ENCODE measurements at places on chromosomes 1 and 21. TPM values are rescaled to one million over a fixed set of nuclear protein-coding genes. Genes with fewer than 3 reads are reported as not detected.

DNA sequence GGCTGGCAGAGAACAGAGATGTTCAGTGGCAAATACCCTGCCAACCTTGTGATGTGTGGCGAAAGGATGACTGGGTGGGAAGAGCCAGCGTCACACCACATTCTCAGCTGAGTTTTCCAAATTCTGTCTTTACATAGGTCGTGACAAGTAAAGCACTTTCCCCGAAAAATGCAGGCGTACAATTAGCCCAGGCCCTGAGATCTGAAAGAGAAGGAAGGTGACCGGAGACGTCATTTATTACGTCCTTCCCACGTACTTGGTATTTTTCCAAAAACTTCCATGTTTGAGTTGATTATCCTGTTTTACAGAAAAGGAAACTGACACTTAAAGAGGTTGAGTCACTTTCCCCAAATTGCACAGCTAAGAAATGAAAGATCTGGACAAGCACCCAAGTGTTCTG is 413.3 kb downstream of the PRDM2 start:
- no peak for DNase-seq

- no peak for DNase-seq
Observed at GRCh38 chr1:47918257-47918867, 78.8 kb downstream of the TRABD2B start.

GRCh38 chr1:85342207-85342606 is 65.8 kb upstream of the BCL10 start:
- no peak for DNase-seq

DNA sequence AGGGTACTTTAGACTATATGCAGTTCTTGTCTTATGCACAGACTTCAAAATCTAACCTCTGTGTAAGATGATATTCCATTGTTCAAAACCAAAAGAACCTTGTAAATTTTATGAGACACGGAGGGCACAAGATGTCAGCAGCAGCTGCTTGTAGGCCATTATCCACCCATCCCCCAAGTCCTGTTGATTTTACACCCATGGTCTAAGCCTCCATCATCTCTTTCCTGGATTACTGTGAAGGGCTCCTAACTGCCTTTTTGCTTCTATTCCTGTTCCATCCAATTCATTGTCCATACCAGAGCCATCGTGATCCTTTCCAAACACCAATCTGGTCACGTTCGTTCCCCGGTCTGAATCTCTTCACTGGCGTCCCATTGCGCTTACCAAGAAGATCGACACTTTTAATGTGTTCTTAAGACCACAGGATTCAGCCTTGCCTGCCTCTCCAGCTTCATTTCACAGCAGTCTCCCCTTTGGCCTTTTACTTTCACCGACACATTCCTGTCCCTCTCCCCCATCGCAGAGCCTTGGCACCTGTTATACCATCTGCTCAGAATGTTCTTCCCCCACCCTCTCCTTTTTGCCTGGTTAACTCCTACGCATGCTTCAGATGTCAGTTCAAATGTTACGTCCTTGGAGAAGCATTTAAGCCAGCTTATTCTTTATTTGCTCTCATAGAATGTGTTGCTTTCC is 107.3 kb upstream of the POU3F1 start:
- DNase-seq, result no peak

- no peak for DNase-seq
Observed at GRCh38 chr1:12657060-12657884, 13.4 kb downstream of the AADACL4 start.

DNA sequence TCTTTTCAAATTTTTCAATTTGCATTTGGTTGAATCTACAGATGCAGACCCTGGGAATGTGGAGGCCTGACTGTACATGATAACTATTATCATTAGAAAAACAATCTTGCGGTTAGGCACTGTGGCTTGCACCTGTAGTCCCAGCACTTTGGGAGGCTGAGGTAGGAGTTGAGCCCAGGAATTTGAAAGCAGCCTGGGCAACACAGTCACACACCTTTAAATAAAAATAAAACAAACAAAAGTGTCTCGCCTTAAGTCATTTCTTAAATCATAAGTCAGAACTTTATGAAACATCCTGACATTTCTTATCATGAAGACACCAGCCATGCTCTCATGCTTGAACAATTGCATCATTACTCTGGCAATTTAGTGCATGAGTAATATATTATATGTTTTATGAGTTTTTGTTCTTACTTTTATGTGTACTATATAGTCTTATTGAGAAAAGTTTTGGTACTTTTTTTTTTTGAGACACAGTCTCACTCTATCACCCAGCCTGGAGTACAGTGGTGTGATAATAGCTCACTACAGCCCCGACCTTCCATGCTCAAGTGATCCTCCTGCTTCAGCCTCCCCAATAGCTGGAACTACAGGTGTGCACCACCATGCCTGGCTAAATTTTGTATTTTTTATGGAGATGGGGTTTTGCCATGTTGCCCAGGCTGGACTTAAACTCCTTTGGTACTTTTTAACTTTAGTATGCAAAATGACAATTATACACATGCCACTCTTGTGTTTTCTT is 7.8 kb downstream of the TBX19 start:
- no peak for DNase-seq

GRCh38 chr1:76477156-76477555 is 390.1 kb upstream of the ST6GALNAC5 start:
- no peak for DNase-seq

- DNase-seq, result no peak
Observed at GRCh38 chr1:22414244-22414751, 37.4 kb upstream of the ZBTB40 start.

GRCh38 chr1:176330782-176331181 is 123.7 kb upstream of the COP1 start:
- no peak for DNase-seq

- no peak for DNase-seq
Observed at GRCh38 chr1:211318576-211319280, 7.9 kb upstream of the TRAF5 start.

- DNase-seq, result no peak
Observed at GRCh38 chr1:175415129-175415712, 222.6 kb upstream of the KIAA0040 start.

DNA sequence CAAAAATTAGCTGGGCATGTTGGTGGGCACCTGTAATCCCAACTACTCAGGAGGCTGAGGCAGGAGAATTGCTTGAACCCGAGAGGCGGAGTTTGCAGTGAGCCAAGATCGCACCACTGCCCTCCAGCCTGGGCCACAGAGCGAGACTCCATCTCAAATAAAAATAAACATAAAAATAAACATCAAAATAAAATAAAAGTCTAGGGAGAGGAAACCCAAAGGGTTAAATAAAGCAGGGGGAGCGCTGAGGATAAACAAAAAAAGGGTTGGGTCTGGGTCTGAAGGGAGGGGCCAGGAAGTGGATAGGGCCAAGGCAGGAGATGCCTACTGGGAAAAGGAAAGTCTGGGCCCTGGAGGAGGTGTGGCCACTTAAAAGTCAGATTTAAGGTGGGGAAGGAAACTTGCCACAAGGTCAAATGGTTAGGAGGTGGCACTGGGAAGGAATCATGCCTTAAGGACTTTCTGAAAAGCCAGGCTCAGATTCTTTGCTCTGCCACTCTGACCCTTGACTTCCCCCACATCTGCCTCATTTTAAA is 150.0 kb downstream of the ADSS2 start:
- DNase-seq, result no peak

- DNase-seq, result no peak
Observed at GRCh38 chr1:17687145-17687544, 68.0 kb upstream of the ACTL8 start.

DNA sequence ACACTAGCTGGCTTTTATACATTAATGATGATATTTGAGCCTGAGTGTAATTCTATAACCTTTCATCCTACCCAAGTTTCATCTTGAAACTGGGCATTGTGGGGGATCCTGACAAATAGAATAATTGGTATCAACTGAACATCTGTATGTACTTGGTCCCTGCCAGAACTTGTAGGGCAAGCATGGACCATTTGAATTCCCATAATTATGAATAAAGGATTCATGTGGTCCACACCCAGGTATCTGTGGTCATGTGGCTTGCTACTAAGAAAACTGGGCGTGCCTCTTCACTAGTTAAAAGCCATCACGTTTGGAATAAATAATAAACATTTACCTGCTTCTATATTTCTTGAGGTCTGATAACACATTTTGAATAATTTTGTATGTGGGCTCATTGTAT is 20.6 kb upstream of the VTCN1 start:
- no peak for DNase-seq

GRCh38 chr1:41853907-41854306 is 64.8 kb downstream of the HIVEP3 start:
- DNase-seq, result no peak

GRCh38 chr1:186838380-186839040 is 9.8 kb downstream of the PLA2G4A start:
- no peak for DNase-seq

- DNase-seq, result no peak
Observed at GRCh38 chr21:15874615-15875014, 144.8 kb downstream of the USP25 start.

- DNase-seq, result no peak
Observed at GRCh38 chr1:235835226-235835625, 31.5 kb downstream of the LYST start.

DNA sequence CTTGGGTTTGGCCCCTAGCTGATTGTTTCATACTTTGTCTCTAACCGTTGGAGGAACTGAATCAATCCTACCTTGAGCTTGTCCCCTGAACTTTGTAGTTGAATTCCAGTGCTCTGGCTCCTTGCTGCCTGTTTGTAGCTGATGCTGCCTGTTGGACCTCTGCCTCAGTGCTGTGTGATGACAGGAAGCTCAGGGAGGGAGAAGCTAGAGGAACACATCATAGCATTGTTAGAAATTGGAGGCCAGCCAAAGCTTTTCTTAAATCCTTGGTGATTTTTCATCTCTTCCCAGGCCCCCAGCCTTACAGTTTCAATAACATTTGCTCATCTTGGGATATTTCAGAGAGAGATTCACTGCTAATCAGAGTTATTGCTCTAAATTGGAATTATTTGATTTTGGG is 34.0 kb downstream of the MACF1 start:
- DNase-seq, result no peak

- no peak for DNase-seq
Observed at GRCh38 chr1:23101101-23101827, 67.4 kb downstream of the LUZP1 start.

GRCh38 chr1:235932090-235932510 is 65.4 kb upstream of the LYST start:
- no peak for DNase-seq

DNA sequence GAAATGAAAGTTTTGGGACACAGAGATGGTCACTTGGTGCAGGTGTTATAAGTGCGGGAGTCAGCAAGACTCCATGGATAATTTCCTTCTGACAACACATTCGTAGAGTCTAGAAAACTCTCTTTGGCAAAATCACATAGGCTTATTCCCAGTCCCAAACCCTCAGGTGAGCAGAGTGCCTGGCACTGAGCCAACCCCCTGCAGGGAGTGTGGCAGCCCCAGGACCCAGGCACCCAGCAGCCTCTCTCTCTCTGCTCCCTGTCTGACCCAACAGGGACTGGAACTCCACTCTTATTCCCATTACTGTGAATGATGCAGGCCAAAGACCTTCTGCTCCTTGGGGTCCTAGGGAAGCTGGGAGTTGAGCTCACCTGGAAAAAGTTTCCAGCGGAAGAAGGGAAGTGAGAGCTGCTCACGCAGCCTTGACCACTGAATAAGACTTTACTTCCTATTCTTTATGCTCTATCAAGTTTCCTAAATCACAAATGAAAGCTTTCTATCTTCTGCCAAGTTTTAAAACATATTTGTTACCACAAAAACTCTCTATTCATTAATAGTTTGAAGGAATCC is 132.6 kb upstream of the ETV3 start:
- no peak for DNase-seq

- DNase-seq, result no peak
Observed at GRCh38 chr1:2632561-2633361, at the start of gene MMEL1. Gene MMEL1 (minus strand): TSS chr1:2633016. CDS start chr1:2629484, 3,532 bp downstream.

DNA sequence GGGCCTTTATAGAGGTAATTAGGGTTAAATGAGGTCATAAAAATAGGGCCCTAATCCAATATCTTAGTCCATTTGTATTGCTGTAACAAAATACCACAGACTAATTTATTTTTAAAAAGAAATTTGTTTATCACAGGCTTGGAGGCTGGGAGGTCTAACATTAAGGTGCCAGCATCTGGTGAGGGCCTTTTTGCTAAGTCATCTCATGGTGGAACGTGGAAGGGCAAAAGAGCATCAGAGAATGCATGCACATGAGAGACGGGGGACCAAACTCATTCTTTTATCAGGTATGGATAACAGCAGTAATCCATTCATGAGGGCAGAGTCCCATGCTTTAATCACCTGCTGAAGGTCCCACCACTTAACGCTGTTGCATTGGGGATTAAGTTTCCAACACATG is 313.8 kb downstream of the GRIK1 start:
- no peak for DNase-seq

- no peak for DNase-seq
Observed at GRCh38 chr1:160739098-160739511, at the start of gene SLAMF7. Gene SLAMF7 (plus strand): TSS chr1:160739247. CDS start chr1:160739302, 55 bp downstream.

GRCh38 chr1:156245451-156246232 is 2.2 kb downstream of the PAQR6 start:
- no peak for DNase-seq

- no peak for DNase-seq
Observed at GRCh38 chr1:34360574-34360973, 183.9 kb downstream of the C1orf94 start.

The HSD3B2 gene
- not detected for total RNA-seq

The ATP6V1G3 gene
- not detected for total RNA-seq

The SLAMF7 gene
- total RNA-seq, result 1.6 TPM

The AMY2A gene
- total RNA-seq, result not detected

The SOD1 gene
- 97.7 TPM for total RNA-seq

The CAMK2N1 gene
- 17.1 TPM for total RNA-seq

The CXADR gene
- total RNA-seq, result 44.2 TPM

The SV2A gene
- 5.5 TPM for total RNA-seq

The SPRR2E gene
- not detected for total RNA-seq

The SMIM1 gene
- not detected for total RNA-seq
